Skin of body (tissue), 3 donors: ENCODE measurements at places on chromosomes 1 and 21. TPM values are rescaled to one million over a fixed set of nuclear protein-coding genes. Genes with fewer than 3 reads are reported as not detected.

The SPRR2G gene
- total RNA-seq, result 13.6 TPM

- DNase-seq, result peak; percentile 58
Observed at GRCh38 chr1:183039985-183040447, 16.8 kb downstream of the LAMC1 start.

- no peak for DNase-seq
Observed at GRCh38 chr1:167200749-167201148, 19.9 kb upstream of the POU2F1 start.

The C1QC gene
- total RNA-seq, result 24.7 TPM

DNA sequence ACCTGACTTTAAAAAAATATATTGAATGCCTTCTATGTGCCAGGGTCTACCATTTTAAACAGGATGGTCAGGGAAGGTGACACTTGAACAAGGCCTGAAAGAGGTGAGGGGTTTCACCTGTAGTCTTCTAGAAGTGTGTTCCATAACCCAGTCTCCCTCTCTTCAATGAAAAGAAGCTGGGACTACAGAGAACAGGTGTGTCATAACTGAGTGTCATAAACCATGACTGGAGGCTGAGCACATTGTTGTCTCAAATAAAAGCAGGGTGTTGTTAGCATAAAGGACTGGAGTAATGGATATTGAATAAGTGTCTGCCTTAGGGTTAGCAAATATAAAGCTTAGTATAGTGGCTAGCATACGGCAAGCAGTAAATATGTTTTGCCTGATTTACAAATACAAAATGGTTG is 65.4 kb downstream of the SYDE2 start:
- no peak for DNase-seq

The AIM2 gene
- total RNA-seq, result 0.39 TPM

DNA sequence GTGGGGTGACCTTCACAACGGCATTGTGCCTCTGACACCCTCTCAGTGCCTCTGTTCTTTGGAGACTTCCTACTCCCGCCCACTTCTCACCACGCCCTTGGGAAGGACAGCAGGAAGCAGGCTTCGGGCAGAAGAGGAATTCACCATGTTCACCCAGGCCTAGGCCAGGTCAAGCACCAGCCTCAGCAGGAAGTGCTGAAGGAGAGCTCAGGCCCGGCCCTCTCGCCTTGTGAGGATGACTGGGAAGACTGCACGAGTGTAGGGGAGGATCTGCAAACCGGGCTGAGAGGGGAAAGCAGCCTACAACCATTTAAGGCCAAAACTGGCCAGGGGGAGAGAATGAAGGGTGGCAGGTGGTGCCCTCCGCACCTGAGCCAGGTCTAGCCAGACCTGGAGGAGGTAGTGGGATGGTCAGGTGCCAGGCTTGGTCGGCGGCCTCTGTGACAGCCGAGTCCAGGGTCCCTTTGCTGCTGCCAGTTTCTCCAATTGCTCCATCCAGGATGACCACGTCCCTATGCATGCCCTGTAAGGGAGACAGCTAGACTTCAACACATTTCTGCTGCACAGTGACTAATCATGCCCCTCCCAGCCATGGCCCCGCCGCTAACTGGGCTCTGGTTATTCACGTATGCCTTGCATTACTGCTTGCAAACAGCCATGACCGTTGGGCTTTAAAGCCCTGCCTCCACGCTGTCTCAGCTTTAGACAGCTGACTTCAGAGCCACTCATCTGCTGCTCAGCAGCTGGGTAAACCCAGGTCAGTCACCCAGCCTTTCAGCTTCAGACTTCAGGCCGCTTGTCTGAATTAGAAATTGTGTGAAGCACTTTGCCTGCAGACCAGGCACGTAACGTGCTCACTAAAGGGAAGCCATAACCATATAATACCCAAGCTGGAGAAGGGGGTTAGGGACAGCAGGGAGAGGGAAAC is 8.9 kb downstream of the MRTO4 start:
- DNase-seq, result no peak

DNA sequence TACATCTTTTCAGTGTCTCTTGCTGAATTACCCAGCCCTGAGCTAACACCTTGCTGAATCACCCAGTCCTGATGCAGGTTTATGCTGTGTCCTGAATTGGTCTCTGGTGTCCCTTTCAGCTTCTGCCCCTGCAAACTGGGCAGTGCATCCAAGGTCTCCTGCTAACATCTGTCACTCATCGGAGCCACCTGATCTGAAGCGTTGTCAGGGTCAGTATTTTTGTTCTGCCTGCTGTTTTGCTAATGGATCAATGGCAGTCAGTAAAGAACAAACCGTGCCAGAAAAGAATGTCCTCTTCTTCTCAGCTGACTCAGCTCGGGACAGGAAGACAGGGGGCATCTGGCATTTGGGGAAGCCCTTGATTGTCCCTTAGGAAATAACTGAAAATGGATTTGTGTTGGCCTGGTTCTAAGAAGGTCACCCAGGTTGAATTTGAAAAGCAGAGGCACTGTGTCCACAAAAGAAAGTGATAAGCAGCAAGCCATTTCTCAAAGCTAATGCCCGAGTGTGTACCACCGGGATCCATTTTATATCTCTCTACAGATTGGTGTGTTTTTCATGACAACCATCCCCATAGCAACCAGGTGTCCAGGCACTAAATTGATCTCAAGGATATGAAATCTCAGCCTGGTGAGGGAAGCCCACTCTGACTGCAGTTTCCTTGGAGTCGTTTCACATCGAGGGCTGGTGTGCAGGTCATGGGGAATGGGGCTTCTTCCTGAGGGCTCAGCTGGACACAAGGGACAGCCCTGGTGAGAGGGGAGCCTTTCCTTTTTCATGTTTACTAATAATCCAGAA is 109.7 kb upstream of the IRF2BP2 start:
- no peak for DNase-seq

The UBL4B gene
- 0.20 TPM for total RNA-seq

The UMODL1 gene
- under 0.01 TPM for total RNA-seq

DNA sequence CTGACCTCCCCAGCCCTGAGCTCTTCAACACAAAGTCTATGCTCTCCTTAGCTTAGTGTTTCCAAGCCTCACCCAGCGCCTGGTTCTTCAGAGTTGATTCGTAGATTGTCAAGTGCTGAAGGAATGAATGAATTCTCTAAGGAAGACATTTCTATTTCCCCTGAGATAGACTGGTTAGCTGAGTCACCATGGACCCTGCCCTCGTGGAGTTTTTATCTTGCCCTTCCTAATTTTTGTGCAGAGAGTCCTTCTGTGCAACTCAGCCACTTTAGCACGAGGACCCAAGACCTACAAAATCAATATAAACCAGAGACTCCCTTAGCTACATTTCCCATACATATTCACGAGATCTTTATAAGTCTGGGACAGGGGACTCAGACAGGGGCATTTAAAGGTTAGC is 2.6 kb upstream of the CD244 start:
- no peak for DNase-seq

The TBX19 gene
- total RNA-seq, result 1.9 TPM
